EH (cell line): ENCODE measurements at places on chromosomes 13 and 19.

GRCh38 chr19:50377051-50377461 is 799 bp downstream of the NR1H2 start:
- no peak for DNase-seq

DNA sequence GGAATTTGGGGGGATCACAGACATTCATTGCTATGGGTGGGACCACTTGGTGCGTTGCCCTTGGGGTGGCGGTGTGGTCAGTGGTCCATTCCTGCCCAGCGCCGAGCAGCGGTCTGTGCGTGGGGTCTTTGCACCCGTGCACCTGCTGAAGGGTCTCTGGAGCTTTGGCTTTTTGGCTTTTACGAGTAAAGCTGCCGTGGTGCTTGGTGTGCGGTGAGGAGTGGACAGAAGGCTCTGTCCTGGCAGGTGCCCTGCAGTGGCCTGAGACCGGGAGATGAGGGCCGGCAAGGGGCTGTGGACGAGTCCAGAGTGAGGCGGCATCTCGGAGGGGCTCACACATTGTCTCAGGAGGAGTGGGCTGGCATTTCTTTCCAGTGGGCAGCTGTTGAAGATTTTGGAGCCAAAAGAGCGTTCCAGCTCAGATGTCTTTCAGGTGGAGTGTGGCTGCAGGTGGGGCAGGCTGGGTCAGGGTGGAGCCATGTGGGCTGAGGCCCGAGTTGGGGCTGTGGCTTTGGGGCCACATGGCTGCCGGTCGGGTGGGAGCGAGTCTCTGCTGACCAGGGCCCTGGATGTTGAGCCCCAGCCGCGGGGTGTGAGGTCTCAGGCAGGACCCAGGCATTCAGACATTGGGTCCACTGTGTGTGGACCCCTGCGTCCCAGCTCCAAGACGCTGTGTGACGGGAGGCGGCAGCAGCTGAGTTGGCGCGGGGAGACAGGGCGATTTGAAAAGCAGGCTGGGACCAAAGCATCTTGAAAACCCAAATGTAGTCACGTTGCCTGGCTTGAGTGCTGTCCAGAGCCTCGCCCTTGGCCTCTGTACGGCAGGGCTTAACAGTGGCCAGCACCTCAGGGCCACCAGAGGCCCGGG is 11.7 kb downstream of the GNA11 start:
- DNase-seq, result no peak

DNA sequence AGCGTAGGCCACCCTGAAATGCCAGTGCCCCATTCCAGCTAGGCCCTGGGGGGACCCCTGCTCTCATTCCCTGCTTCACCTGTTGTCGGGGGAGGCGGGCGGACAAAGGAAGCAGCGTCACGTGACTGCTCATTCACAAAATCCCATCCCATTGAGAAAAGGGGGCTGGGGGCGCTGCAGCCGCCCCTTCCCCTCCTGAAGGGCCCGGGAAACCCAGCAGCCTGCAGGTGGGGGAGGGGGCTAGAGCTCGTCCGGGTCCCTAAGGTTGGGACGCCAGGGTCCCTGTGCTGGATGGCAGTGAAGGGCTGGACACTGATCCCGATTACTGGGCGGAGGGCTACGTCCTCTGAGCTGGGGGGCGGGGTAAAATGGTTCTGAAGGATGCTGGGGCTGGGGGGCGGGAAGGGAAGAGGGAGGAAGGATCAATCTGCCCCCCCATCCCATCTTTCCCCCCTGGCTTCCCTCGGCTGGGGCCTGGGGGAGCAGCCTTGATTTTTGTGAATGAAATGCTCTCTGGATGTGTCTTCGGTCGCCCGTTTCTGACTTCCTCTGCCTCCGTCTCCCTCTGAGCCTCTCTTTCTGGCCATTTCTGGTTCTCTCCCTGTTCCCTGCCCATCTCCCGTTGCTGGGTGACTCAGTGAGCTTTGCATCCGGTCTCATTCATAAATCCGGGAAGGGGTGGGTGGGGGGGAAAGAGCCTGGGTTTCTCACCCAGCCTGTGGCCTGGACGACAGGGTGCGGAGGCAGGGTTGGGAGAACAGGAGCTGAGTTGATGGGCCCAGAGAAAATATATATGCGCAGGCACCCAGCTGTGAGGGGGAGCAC is 816 bp downstream of the SPRED3 start:
- DNase-seq, result peak; percentile 89

- DNase-seq, result no peak
Measured at GRCh38 chr13:113475280-113475679, 15.2 kb downstream of the DCUN1D2 start.

GRCh38 chr13:21402586-21403307 is 56.4 kb downstream of the ZDHHC20 start:
- peak; percentile 53 for DNase-seq
